Breast epithelium (tissue), 4 donors: ENCODE measurements at places on chromosomes 2 and 18. TPM values are rescaled to one million over a fixed set of nuclear protein-coding genes. Genes with fewer than 3 reads are reported as not detected.

Gene FNDC4
- total RNA-seq = 57.7 TPM

DNA sequence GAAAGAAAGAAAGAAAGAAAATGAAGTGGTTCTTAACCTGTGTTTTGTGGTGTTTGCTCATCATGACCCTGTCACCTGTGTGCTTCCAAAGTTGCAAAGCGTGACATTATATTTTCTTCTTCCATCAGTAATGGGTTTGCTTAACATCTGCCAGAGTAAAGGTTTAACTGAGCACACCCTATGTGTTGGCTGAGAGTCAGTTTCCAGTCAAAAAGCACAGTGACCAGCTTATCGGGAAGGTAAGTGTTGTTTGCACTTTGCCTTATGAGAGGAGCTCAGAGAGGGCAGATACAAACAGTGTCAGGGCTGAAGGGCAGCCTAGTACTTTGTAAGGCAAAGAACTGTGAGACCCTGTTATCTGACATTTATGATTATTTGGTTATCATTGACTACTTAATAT lies 406.2 kb upstream of the CWC22 start:
- H3K4me1 ChIP-seq = no peaks in the 10 kb centered on the region
- no peak for DNase-seq
- no peak overlapping the region for H3K27ac ChIP-seq
- H3K27me3 ChIP-seq = no peaks in the 10 kb centered on the region
- H3K36me3 ChIP-seq = no peaks in the 10 kb centered on the region

- H3K4me1 ChIP-seq = no peaks in the 10 kb centered on the region
- peak overlapping the region; percentile 85 for H3K4me3 ChIP-seq
- peak; percentile 40 for DNase-seq
- H3K27me3 ChIP-seq = no peaks in the 10 kb centered on the region
These were observed 4.0 kb downstream of the ID2 start for GRCh38 chr2:8685697-8686358.

- DNase-seq = no peak
- no peak overlapping the region for H3K27ac ChIP-seq
- no peaks in the 10 kb centered on the region for H3K27me3 ChIP-seq
- H3K36me3 ChIP-seq = no peaks in the 10 kb centered on the region
- no peaks in the 10 kb centered on the region for H3K4me1 ChIP-seq
- H3K4me3 ChIP-seq = no peak overlapping the region
These were observed 13.6 kb upstream of the ZNF397 start for GRCh38 chr18:35227254-35227653.

Gene TSPYL6
- total RNA-seq = not detected

- H3K4me1 ChIP-seq = no peaks in the 10 kb centered on the region
- H3K4me3 ChIP-seq = no peak overlapping the region
- H3K27me3 ChIP-seq = no peaks in the 10 kb centered on the region
- no peak for DNase-seq
- H3K27ac ChIP-seq = no peak overlapping the region
- H3K36me3 ChIP-seq = no peaks in the 10 kb centered on the region
These were observed 119.2 kb downstream of the ANKRD44 start for GRCh38 chr2:197191177-197191939.

Gene NYAP2
- total RNA-seq = not detected

Gene MRPL44
- 22.4 TPM for total RNA-seq

- H3K4me1 ChIP-seq = no peaks in the 10 kb centered on the region
- H3K27ac ChIP-seq = no peak overlapping the region
- no peak overlapping the region for H3K4me3 ChIP-seq
These were observed 99.3 kb downstream of the BIN1 start for GRCh38 chr2:127007652-127008051.

Gene IL36B
- total RNA-seq = not detected

GRCh38 chr2:241038374-241039180 lies 40.2 kb downstream of the SNED1 start:
- DNase-seq = peak; percentile 15
- no peaks in the 10 kb centered on the region for H3K36me3 ChIP-seq

DNA sequence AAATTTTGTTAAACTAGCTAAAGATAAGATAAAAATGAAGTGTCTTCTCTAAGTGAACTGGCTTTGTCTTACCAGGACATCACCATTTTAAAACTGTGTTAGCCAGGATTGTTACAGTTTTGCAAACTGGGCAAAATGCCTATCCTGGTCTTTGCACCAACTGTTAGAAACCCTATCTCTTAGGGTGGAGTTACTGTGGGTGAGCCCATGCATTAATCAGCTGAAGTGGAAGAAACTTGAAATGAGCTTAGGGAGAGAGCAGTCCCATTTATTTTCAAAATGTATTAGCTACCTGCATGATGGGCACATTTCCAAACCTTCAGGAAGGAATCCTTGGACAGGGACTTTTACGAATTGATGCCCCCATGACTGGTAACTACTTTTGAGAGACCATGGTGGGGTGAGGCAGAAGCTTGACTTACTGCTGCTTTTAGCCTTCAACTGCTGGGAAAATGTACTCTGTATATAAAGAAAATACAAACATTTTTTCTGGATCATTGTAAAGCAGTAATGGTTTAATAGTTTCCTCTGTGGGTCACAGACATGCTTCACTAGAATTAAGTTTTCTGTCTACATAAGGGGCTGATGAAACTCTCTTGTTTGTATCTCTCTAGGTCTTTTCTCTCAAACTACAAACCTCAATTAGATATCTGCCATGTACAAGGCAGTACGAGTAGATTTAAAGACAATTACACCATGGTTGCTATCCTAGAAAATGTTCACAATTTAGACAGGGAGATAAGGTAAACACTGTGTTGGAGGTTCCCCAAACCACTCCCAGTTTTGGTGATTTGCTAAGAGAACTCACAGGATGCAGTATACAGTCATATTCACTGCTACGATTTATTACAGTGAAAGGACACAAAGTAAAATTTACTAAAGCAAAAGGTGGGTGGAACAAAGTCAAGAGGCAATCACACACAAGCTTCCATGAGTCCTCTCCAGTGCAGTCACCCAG lies 321.4 kb upstream of the MMADHC start:
- no peak overlapping the region for H3K27ac ChIP-seq
- H3K4me3 ChIP-seq = no peak overlapping the region
- H3K27me3 ChIP-seq = no peaks in the 10 kb centered on the region
- no peaks in the 10 kb centered on the region for H3K4me1 ChIP-seq
- no peak for DNase-seq
- no peaks in the 10 kb centered on the region for H3K36me3 ChIP-seq
